SK-N-DZ (cell line): ENCODE measurements at places on chromosomes 3 and 15.

GRCh38 chr15:30816430-30816829 is 87.3 kb upstream of the FAN1 start:
- no peak for DNase-seq

DNA sequence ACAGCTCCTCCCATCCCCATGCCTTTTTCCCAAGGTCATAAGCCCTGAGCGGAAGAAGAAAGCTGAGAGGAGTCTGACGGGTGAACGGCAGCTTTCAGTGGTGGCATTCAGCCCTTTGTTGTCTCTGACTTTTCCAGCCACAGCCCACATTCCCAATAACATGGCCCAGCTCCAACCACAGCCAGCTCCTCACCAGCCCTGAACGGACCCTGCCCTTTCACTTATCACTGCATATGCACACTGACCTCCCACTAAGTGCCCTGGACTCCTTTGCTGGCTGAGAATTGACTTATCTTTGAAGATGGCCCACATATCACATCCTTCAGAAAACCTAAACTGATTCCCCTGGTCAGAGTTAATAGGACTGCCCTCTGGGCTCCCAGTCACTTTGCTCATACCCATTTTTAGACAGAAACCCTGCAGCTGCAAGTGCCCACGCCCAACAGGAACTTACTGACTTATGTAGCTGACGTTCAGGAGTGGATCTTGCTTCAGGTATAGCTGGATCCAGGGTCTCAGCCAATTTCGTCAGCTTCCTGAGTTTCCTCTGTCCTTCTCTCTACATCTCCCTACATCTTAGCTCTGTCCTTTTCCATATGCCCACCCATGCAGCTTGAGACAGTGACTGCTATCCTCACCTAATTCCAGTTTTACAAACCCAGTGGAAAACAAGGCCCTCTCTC is 348.5 kb upstream of the PROK2 start:
- no peak for DNase-seq

DNA sequence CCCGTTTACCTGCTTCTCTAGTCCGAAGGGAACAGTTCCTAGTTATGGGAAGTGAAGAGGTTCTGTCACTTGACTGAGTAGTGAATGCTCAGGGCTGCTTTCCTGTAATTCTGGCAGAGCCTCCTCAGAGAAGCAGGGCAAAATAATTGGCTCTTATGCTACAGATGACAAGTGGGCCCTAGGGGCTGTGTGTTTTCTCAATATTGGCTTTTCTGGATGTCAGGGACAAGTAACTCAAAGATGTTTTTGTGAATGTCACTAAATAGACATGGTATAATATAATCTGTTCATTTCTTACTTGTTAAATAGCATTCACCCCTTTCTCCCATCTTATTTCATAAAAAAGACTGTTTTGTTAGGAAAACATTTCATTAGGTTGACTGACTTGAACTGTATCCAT is 40.1 kb downstream of the SGO1 start:
- DNase-seq = no peak

DNA sequence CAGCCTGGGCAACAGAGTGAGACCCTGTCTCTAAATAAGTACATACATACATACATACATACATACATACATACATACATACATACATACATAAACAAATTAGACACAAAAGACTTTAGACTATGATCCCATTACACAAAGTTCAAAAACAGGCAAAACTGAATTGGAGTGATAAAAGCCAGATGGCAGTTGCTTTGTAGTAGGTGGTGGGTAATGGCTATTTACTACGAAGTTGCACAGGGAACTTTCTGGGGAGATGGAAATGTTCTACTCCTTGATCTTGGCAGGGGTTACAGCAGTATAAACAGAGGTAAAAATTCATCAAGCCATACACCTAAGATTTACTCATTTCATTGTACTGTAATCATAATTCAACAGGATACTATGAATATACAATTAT is 63.7 kb upstream of the HRH1 start:
- DNase-seq = no peak

DNA sequence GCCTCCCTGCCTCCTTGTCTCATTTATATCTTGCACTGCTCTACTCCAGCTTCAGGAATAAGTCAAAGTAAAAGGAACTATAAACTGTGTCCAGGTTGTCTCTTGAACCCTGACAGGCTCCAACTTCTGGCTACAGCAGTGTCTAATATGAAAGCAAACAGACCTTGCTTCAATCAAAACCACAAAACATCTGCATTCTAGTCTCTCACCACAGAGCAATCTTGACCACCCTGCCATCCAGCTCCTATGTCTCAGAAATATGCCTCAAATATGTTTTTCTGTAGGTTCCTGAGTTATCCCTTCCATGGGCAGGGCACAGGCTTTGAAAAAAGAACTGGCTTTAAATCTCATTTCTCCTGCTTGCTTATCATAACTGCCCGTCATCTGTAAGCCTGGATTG is 13.0 kb upstream of the RAMAC start:
- DNase-seq = no peak

DNA sequence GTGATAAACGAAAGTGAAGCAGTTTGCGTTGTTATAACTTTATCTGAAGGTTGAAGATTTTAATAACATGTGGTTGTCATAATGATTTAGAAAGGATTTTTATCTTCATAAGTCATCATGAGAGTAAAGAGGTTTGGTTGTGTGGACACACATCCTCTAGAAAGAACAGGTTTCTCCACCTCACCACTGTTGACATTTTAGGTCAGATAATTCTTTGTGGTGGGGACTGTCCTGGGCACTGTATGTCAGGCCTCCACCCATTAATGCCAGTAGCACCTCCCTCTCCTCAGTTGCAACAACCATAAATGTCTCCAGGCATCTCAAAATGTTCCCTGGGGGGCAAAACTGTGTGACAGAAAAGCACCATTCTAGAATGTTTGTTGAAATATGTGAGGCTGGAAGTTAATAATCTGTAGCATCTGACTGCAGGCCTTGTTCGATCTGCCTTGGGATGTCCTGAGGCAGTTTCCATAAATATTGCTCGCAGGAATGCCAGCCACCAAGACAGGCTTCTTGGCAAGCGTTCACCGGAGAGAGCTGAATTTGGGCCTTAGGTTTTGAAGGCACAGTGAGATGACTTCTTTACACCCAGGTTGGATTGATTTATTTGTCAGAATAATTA is 100.1 kb downstream of the ADAMTSL3 start:
- DNase-seq = no peak

- DNase-seq = no peak
Observed at GRCh38 chr15:78210349-78210717, 24.0 kb downstream of the ACSBG1 start.
